ENCODE measurements at places on chromosomes 11 and 22.

DNA sequence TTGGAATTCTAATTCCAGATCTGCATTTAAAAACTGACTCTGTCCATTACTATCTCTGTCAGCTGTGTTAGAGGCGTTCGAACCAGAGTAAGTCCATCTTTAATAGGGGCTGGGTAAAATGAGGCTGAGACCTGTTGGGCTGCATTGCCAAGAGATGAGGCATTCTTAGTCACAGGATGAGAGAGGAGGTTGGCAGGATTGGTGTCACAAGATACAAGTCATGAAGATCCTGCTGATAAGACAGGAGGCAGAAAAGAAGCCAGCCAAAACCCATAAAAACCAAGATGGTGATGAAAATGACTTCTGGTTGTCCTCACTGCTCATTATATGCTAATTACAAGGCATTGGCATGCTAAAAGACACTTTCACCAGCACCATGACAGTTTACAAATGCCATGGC lies 356.3 kb upstream of the ISX start:
- no peak for DNase-seq

DNA sequence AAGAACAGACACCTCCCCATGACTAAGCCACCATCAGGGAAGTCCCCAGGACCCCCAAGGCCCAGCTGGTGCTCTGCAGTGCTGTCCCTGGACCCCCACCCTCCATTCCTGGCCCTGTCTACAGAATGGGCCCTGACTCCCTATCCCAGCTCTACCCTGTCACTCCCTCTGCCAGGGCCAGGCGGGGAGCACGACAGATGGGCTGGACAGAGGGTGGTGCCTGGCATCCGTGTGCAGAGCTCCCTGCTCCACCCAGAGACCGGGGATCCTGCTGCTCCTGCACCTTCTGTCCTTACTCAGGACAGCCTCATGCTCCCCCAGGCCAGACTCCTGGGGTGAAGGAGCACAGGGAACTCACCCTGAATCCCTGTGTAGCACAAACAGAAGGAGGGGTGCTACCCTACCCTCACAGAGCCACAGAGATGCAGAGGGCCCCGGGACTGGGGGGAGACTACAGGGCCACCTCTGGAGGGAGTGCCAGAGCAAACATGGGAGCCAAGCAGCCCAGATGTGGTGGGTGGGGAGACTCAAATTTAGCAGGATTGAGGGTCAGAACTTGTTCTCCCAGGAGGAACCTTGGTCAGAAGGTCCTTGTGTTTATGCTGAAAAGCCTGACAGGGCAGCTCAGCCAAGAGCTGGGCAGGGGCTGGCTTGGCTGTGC lies 2.0 kb downstream of the ARVCF start:
- no peak for DNase-seq

- no peak for DNase-seq
These were observed 92.7 kb upstream of the TBCEL start for GRCh38 chr11:120931057-120931779.

- DNase-seq: no peak
These were observed 1.7 kb upstream of the KCNA4 start for GRCh38 chr11:30018495-30018894.

- DNase-seq: no peak
These were observed 100.4 kb downstream of the MPPED2 start for GRCh38 chr11:30485756-30486155.

GRCh38 chr11:118618115-118618990 lies 10.9 kb downstream of the PHLDB1 start:
- DNase-seq: no peak

GRCh38 chr22:48902001-48902869 lies 925.4 kb downstream of the BRD1 start:
- DNase-seq: no peak

DNA sequence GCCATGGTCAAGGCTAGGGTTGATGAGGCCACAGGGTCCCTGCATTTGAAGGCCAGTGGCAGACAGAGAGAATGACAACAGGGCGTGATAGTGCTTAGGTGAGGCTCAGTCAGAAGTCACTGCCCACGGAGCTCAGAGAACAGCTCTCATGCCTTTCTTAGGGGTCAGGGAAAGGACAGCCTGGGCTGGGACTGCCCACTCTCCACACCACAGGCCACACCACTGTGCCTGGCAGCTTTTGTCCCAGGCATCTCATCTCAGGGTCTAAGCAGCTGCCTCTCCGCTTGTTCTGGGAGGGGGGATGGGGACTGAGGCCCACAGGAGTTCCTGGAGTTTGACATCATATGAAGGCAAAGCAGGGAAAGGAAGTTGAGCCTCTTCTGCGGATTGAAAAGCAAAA lies 150.2 kb upstream of the B3GAT1 start:
- DNase-seq: no peak

- DNase-seq: peak; percentile 20
These were observed 24.1 kb upstream of the WNT7B start for GRCh38 chr22:46001046-46001425.

DNA sequence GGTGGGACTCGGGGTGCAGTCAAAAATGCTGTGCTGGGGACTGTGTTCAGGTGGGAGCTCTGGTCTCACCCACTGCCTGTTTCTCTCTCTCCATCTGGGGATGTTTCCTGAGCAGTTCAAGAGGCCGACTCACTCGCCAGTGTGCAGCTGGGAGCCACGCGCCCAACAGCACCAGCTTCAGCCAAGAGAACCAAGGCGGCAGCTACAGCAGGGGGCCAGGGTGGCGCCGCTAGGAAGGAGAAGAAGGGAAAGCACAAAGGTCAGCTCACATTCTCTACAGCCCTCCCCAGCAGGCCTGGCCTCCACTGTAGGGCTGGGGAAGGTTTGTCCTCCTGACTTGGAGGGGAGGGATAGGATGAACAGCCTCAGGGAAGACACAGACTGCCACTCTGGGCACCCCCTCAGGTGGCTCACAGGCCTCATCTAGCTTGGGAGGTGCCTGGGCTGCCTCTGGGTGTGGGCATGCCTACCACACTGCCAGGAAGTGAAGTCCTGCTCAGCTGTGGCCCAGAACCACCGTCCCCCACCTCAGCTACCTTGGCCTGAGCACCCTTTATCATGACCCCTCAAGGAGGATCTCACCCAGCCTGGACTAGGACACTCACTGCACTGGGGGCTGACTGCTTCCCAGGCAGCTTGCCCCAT lies 13.0 kb downstream of the TUB start:
- no peak for DNase-seq

DNA sequence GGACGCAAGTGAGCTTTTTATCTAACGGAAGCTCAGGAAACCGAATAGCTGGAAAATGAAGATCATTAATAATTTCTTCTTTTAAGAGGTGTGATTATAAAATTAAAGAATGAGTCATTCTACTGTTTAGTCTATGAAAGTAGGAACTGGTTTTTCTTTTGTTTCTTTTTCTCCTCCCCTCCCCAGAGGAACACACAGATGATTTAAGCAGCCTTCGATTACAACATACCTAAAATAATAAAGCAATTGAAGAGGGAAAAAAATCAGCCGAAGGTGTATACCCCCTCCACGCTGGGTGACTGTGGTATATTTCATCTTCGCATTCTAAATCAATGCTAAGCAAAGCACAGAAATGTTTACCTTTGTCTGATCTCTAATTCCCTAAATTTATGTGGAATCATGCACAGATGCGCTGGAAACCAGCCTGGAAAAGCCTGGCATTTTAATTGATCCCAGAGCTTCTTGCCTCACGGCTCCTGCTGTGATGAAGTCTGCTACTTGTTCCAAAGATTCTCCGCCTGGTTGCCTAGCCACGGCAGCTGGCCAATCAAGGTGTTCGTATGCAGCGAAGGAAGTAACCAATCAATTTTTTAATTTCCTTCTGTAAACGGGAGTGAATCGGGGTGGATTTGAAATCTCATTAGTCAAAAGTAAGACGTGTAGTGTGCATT lies 133.9 kb downstream of the FANCF start:
- DNase-seq: peak; percentile 3

DNA sequence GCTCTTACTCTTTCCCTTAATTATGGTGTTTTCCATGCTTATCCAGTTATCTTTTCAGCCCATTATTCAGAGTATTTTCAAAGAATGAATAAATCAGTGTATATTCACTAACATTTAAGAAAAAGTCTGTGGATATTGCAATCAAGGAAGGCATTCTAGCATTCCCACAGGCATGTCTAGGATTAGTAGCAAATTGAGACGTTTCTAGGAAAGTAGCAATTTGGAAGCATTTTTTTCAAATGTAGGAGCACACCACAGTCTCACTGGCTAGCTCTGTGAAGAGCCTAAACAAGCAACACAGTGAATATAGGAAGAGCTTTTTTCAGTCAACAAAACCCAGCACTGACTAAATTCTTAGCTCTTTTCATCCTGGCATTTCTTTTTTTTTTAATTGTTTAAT lies 65.4 kb downstream of the CCDC34 start:
- DNase-seq: no peak

- DNase-seq: peak; percentile 61
These were observed 58.0 kb upstream of the MTNR1B start for GRCh38 chr11:92911478-92911877.

Measured in NCI-H2081 (cell line).